ENCODE measurements at places on chromosomes 1 and 21.

GRCh38 chr1:66532798-66533783 is 862 bp upstream of the SGIP1 start:
- DNase-seq: no peak

GRCh38 chr1:11295905-11296304 is 22.9 kb downstream of the UBIAD1 start:
- DNase-seq: no peak

DNA sequence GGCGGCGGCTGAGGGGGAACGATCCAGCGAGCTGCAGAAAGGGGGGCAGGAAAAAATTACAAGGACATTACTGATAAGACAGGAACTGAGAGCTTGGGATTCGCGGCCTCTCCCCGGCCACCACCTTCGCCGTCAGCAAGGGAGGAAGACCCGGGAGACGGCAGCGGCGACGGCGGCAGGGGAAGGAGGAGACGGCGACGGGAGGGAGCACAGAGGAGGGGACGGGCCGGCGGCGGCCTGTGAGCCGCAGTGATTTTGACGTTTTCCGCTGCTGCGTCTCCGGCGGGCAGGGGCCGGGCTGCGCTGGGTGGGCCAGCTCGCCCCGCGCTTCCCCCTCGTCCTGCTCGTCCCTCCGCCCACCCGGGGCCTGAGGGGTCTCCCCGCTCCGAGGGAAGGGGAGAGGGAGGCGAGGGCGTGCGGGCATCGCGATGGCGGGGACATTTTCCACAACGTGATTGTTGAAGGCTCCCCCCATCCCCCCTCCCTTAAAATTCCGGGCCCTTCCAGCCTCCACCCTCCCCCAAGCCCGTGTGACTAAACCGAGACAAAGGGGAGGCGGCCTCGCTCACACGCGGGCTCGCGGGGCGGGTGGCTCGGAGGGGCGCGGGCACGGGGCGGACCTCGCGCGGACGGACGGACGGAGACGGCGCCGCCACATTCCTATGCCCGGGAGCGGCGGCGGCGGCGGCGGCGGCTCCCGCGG is 407 bp downstream of the CAMSAP2 start:
- peak; percentile 80 for DNase-seq

DNA sequence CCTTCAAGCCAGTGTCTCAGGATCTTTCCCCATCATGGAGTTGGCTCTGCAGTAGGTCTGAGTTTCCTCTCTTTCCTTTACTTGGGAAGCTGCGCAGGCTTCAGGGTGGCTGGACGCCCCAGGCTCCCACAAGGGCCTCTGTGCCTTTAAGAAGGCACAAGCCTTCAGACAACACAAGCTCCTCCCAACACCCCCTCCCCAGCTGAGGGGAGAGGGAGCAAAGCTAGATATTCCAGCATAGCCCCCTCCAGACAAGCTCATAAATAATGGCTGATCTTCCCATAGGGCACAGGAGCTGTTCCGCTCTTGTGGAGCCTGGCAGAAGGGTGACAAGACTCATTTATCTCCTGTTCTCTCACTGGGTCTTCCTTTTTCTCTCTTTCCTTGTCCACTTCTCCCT is 27.9 kb upstream of the ATP2B4 start:
- DNase-seq: no peak

GRCh38 chr1:55309053-55309452 is 93.9 kb upstream of the USP24 start:
- no peak for DNase-seq

- no peak for DNase-seq
Observed at GRCh38 chr1:210582205-210582970, 253.7 kb downstream of the HHAT start.

DNA sequence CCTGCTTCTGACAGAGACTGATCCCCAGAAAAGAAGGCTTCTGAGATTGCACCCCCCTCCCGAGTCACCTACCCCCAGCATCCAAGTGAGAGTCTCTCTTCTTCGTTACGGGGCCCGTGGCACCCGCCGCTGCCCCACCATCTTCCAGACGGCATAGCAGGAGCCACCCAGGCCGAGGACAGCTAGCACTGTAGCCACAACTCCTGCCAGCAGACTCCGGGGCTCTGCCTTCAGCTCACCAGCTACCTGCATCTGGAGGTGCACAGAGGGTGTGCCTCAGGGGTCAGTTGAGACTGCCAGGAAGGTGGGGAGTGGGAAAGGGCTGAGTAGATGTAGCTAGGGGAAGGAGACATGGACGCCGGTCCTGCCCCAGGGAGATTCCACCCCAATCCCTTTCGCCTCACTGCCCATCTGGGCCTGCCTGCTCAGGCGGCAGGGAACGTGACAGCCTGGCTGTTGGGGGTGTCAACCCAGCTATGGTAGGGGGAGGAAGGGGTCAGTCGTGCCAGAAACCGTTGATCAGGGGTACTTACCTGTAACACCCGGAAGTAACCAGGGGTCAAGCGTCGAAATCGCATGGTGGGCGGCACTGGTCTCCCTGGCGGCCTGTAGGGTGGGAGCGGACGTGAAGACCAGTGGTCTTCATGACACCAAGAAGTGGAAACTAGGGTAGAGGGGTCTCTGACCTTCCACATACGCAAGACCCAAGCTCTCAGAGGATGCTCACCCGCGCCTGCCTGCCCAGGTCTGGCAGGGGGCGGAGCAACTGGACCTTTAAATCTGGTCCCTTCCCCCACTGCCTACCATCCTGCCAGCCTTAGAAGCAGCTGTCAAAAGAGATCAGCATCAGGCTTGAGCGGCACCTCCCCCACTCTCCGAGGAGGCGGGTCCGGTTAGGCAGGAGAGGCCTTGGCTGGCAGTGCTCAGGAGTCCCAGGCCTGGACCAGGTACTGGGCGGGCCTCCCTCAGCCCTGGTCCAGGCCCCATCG is at the start of gene ZNF593OS:
TSS of gene ZNF593OS (minus strand) at position 749 of the 989 bp plus-strand sequence. CDS start at position 578, 171 bp downstream.
- no peak for DNase-seq

DNA sequence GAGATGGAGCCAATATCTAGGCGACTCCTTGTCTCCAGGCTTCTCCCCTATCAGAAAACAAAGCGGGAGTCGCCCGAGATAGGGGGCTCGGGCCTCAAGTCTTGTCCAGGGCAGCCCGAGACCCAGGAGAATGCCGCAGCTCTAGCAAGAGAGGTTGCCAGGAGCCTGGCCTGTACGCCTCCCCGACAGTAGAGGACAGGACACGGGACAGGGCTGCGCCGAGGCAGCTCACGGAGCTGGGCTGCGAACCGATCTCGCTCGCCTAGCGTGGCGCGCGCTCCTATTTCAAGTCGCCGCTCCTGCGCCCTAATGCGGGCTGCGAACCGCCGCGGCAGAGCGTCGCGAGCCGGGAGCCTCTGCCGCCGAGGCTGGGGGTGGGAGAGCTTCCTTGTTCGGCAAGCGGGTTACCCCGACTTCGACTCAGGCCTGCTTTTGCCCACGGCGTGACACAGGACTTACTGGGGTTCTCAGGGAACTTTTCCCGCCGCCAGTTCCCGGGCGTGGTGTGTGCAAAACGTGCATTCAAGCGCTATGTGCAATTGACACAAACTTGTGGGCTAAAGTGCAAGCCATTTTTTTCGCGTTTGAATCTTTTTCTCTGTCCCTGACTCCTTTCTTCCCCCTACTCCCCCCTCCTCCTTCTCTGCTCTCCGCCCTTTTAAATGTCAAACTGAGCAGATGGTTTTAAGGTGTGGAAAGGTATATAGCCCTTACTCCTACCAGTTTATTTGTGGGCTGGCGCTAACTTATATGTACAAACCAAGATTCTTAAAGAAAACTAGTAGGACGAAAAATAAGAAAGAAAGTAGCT is 2.4 kb upstream of the PROX1 start:
- no peak for DNase-seq

GRCh38 chr1:94734963-94735901 is 84.9 kb upstream of the SLC44A3 start:
- no peak for DNase-seq

DNA sequence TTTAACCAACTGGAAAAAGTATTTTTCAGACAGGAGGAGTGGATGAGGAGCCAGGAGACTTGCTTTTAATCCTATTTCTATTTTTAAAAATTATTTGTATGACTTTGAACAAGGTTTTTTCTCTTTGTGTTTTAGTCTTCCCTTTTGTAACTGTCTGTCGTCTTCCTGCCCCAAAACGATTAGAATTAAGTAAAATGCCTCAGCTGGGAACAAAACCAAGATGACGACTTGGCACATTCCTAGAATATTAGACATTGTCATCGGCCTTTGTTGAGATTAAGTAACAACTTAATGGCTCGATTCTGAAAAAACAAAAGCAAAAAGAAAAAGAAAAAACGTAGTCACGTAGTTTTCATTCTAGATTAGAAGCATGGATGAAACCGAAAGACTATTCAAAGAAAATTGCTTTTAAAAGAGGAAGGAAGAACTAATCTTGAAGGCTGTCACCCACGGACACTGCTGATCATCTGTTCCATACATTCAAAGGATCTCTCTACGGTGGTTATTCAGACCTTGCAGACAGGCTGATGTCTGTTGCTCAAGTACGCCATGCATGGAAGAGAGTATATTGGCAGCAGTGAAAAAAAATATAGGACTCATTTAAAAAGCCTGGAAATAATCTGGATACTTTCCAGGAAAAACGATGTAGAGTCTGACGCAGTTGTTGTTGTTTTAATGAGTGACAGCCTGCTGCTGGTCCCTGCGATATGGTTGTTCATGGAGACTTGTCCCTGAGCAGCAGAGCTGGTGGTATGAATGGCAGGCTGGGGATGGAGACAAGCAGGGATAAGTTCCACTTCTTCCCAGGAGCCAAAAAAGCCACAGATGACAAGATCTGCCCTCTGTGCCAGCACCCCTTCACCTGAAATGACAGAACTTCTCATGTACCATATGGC is 16.8 kb downstream of the GNG4 start:
- DNase-seq: no peak

- DNase-seq: no peak
Observed at GRCh38 chr1:201849372-201850052, 20.6 kb downstream of the IPO9 start.

- no peak for DNase-seq
Observed at GRCh38 chr1:79131626-79132025, 125.1 kb upstream of the ADGRL4 start.

- DNase-seq: no peak
Observed at GRCh38 chr21:14589855-14590563, 43.9 kb upstream of the SAMSN1 start.

GRCh38 chr1:237774246-237774645 is 116.5 kb downstream of the ZP4 start:
- DNase-seq: no peak

DNA sequence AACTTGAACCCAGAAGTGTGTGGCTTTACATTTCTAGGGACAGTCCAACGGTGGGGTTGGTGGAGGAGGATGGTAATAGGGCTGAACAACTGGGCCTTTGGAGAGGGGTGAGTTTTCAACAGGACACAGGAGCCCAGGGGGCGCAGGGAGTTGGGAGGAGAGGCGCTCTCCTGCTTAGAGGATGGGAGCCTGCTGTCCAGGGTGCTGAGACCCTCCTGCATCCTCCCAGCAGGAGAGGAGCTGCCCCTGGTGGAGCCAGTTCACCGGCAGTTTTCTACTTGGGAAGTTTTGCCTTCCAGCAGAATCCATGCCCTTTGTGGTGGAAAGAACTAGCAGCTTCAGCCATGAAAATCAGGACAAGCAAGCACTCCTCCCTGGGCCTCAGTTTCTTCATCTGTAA is 8.6 kb downstream of the KCNC4 start:
- no peak for DNase-seq

- no peak for DNase-seq
Observed at GRCh38 chr21:14567331-14568279, 21.5 kb upstream of the SAMSN1 start.

DNA sequence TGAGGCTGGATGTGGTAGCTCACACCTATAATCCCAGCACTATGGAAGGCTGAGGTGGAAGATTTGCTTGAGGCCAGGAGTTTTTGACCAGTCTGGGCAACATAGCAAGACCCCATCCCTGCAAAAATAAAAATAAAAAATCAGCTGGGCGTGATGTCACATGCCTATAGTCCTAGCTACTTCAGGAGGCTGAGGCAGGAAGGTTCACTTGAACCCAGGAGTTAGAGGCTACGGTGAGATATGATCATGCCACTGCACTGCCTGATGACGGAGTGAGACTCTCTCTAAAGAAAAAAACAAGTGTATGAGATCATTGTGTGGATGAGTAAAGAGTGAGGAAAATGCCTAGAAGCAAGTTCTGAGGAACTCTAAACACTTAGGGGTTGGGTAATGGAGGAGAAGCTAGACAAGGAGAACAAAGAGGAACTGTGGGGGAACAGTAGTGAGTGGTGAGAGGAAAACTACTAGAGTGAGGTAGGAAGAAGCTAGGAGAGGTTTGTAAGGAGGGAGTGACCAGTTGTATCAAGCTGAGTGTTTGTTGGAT is 17.0 kb downstream of the CLIC4 start:
- DNase-seq: no peak

DNA sequence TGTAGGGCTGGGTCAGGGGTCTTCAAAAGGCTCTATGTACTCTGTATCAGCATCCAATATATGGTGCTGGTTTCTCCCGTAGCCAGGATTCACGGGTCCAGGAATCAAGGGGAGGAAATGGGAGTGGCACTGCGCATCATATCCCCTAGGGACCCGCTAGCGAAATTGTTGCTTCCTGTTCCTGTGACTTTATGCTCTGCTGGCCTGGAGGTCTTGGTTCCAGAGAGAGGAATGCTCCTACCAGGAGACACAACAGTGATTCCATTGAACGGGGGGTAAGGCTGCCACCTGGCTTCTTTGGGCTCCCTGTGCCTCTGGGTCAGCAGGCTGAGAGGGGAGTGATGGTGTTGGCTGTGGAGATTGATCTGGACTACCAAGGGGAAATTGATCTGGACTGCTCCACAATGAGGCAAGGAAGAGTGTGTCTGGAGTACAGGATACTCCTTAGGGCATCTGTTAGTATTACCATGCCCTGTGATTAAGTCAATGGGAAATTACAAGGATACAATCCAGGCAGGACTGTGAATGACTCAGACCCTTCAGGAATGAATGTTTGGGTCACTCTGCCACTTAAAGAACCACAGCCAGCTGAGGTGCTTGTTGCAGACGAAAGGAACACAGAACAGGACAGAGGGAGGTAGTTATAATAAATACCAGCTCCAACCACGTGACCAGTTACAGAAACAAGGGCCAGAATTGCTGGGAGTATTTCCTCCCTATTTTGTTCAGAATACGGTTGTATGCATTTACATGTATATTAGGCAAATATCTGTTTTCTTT is 10.2 kb downstream of the SPSB1 start:
- no peak for DNase-seq

- DNase-seq: no peak
Observed at GRCh38 chr1:228889289-228889688, 154.0 kb downstream of the RHOU start.

- no peak for DNase-seq
Observed at GRCh38 chr1:195799016-195799415, 809.2 kb downstream of the KCNT2 start.

DNA sequence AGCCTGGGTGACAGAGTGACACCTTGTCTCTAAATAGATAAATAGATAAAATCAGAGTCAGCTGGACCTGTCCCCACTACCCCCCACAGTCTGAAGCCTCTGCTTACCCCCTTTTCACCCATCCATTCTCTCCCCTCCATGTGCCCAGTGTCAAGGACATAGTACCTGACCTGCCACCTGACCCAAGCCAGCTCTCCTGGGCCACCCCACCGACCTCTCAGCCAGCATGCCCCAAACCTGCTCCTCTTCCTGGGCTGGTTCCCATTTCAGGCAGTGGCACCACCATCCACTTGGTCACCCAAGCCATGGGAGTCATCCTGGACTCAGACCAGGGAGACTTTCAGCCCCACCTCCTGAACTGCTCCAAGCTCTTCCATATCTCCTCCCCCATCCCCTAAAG is 28.2 kb downstream of the CITED4 start:
- no peak for DNase-seq

- peak; percentile 22 for DNase-seq
Observed at GRCh38 chr1:20255666-20256065, 35.0 kb upstream of the VWA5B1 start.
